ENCODE measurements at places on chromosomes 3 and 15.

DNA sequence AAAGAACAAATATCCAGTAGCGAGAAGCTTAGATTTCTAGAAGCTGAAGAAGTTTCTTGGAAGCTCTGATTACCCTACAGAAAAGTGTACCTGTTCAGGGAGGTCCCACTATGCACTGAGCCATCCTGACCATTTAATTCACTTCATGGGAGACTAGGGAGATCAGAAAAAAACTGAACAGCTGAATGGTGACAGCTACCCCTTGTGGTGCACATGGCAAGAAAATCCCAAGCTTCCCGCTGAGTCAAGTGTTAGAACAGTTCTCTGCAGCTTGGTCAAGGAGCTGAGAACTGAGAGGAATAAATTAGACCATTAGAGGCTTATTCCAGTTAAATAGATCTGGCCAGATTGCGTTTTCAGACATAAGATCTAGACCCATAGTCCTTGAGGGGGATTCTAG lies 197.2 kb upstream of the VEPH1 start:
- no peak for DNase-seq

DNA sequence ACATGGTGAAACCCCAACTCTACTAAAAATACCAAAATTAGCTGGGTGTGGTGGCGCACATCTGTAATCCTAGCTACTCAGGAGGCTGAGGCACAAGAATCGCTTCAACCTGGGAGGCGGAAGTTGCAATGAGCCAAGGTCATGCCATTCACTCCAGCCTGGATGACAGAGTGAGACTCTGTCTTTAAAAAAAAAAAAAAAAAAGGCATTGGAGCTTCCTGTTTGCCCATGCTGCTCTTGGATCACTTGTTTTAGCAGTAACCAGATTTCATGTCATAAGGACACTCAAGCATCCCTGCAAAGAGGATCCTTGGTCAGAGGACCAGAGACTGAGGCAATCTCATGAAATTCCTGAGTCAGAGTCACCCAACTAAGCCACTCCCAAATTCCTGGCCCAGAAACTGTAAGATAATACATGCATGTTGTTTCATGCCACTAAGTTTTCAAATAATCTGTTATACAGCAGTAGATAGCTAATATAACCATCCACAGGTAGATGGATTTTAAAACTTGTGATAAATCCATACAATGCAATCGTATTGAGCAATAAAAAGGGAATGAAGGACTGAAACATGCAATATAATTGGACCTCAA lies 82.0 kb upstream of the XXYLT1 start:
- DNase-seq, result peak; percentile 67

GRCh38 chr15:70723122-70723422 lies 40.3 kb downstream of the UACA start:
- DNase-seq, result no peak

- DNase-seq, result peak; percentile 60
These were observed 403.5 kb downstream of the SHQ1 start for GRCh38 chr3:72444656-72445223.

- DNase-seq, result no peak
These were observed 71.0 kb downstream of the FHIT start for GRCh38 chr3:61180206-61180605.

DNA sequence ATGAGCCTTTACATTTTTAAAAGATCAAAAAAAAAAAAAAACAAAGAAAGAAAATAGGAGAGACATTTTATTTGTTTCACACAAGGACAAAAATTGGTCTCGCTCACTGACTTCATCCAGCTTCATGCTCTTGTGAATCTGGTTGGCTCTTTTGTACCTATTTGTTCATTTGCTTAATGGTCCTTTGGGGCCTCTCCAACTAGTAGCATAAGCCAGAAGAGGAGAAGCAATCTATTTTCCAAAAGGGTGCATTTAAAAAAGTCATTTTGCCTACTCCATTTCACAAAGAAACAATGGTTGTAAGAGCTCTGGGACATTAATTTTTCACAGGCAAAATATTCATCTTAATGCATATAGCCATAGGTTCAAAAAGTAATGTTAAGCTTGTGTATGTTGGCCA lies 168.3 kb upstream of the ADAMTS9 start:
- DNase-seq, result no peak

- DNase-seq, result no peak
These were observed 316.3 kb downstream of the OXSM start for GRCh38 chr3:26106228-26106627.

- no peak for DNase-seq
These were observed 57.7 kb downstream of the MESD start for GRCh38 chr15:80931721-80932512.

DNA sequence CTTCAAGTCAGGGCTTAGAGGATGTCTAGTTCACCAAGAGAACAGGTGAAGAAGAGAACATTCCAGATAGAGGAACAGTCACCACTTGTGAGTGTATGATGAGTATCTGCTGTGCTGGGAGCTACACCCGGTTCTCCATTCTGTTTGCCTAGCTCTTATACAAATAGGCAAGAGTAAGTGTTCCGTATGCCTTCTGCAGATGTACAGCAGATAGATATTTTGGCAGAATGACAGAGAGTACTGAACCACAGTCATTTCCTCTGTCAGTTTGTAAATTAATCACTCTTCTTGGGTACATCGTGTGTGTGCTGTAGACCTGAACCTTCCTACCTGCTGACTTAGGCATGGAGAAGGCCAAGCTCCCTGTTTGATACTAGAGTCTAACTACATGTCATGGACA lies 108.3 kb upstream of the CTDSPL start:
- DNase-seq, result no peak

- no peak for DNase-seq
These were observed 381.2 kb upstream of the ATP11B start for GRCh38 chr3:182412066-182412465.

- DNase-seq, result no peak
These were observed 7.3 kb downstream of the TYRO3 start for GRCh38 chr15:41566121-41566885.

DNA sequence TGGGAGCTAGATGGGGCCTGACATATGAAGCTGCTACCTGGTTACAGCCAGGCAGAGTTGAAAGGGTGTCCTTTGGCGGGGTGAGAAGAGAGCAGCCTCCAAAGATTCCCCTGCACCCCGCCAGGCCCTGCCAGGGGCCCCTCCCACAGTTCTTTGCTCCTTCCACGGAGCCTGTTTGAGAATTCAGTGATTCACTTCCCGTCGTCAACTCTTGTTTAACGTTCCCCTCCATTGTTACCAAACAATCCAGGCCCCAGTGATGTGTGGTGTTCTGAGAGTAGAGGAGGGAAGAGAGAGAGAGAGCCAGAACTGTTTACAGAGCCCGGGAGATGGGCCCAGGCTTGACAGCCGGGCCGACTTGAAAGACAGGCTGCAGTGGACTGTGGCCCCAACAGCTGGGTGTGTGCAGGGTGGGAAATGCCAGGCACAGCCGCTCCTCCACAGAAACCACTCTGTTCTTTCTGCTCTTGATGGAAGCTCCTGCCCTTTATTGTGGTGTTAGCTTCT lies 81.5 kb downstream of the SMAD3 start:
- DNase-seq, result no peak

- DNase-seq, result no peak
These were observed 100.7 kb downstream of the ASB7 start for GRCh38 chr15:100703032-100703578.

- no peak for DNase-seq
These were observed at the start of gene CLDN16 for GRCh38 chr3:190387578-190388213. Gene CLDN16, plus strand, starts transcription at chr3:190388163. Its CDS starts 167 bp downstream, at chr3:190388330.

DNA sequence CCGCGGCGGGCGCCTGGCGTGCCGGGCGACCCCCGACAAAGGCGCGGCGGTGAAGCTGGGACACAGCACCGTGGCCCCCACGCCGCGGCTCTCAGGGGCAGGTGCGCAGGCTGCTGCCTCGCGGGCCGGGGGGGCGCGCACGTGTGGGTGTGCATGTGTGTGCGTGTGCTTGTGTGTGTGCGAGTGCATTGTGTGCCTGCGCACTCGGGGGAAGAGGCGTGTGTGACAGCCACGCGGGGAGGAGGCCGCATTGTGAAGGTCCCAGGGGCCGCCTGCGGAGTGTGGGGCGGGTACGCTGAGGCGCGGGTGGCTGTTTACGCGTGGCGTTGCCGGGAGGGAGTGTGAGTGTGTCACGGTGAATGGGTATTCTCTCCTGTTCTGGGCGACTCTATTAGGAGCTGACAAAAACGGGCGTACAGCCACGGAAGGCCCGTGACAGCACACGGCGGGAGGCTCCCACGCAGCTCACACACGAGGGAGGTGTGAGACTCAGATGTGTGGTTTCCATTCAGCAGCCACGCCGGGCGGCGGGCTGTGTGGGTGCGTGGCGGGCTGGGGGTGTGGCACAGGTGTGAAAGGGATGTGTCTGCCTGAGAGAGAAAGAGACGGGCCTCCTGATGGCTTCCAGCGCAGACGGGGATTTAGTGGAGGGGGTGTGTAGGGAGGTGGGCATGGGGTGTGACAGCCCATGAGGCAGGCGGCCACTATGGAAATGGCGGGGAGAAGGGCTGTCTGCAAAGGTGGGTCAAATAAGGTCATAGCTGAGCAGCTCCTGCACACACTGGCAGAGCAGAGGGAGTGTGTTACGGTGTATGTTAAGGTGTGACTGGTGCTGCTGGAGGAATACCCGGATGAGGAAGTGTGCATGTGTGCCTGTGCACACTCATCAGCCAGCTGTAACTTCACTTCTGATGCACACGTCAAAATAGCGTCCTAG lies 750 bp downstream of the PODXL2 start:
- no peak for DNase-seq

GRCh38 chr3:24264748-24265158 lies 229.9 kb downstream of the THRB start:
- peak; percentile 62 for DNase-seq

DNA sequence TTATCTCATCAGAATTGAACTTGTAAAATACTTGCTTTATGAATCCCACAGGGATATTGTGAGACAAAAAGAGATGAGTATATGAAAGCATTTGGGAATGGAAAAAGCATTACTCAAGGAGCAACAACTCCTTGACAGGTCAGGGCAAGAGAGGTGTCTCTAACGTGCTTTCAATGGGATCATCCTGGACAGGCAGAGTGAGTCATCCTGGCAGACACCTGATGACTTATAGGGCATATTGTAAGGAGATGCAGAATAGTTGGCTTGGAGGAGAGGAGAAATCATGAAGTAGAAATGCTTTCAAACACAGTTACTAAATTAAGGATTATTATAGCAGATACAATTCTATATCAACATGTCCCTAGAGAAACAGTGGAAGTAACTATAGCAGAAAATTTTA lies 71.9 kb upstream of the THSD4 start:
- DNase-seq, result no peak

GRCh38 chr3:81592101-81592500 lies 169.3 kb downstream of the GBE1 start:
- DNase-seq, result no peak

DNA sequence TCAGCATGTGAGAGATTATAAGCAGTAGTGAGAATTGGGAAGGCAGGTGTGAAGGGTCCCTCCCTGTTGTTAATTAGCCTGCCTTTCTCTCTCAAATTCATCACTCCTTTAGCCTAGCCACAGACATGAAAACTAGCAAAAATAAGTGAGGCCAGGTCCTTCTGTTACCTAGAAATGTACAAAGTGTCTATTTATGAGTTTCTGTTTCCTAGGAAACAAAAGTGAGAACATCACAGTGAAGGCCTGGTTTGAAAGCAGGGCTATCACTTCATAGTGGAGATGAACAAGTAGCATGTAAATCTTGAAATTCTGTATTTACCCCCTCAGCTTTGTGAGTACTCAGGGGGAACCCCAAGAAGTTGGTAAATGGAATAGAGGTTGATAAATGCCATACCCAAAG lies 78.2 kb upstream of the UMPS start:
- no peak for DNase-seq

DNA sequence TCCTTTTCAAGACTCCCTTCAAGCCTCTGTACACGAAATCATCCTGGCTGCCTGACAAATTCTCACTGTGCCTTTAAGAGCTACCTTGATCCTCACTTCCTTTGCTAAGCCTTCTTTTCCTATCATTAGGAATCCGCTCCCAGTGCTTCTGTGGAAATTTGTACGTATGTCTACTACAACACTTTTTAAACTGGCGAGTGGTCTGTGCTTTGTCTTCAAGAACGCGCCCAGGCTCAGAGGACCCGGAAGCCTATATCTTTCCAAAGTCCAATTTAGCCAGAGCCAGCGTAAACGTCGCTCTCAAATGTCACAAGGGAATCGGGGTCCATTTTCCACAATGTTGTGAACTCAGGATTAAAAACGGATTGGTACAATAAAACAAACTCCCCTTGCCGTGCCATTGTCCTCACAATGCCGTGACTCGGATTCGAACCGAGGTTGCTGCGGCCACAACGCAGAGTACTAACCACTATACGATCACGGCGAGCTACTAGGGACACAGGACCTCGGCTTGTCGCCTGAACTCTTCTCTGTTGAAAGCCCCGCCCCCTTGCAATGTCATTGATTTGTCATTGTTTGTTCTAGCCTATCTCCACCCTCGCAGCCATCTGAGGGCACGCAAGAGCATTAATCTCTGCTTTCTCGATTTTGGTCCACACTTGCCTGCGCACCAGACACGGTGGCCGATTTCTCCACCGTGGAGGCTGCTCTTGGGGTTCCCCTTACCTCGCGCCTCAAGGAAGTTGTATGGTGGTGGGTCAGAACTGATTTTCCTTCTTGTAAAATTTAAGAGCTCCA lies 12.4 kb upstream of the SHF start:
- DNase-seq, result peak; percentile 91

- DNase-seq, result no peak
These were observed 183.7 kb downstream of the NTRK3 start for GRCh38 chr15:88072598-88073390.

DNA sequence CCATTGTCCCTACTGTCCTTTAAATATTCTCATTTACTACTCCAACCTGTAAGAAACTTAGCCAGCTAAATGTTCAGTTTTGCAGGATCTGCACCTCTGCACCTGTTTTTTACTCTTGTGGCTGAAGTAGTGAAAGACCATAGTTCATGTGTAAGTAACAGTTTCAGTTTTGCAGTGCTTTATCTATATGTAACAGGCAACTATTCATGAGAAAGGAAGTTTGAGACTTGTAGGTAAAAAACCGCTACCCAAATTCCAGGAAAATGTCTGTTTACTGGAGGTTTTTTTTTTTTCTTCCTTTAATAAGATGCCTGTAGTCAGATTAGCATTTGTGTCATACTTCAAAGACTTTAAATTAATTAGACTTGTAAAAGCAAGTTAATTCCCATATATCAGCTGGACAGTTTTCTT lies 25.4 kb upstream of the MBNL1 start:
- peak; percentile 71 for DNase-seq

DNA sequence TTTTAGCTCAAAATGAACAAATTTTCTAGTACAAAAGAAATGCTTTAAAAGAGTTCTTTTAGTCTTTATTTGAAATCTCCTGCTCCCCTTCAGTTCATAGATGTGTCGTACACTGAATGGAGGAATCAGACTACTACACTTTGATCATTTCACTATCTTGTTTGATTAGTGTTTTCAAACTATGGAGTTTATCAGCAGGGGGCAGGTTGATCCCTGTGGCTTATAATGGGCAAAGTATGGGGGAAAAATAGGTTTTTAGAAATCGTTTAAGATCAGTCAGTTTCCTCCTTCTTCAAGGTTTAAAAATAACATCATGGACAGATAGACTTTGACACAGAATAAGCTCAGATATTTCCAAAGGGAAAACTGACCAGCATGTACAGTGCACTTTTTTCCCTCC lies 701.7 kb downstream of the CADM2 start:
- no peak for DNase-seq
